ENCODE measurements at places on chromosomes 16 and 17. TPM values are rescaled to one million over a fixed set of nuclear protein-coding genes. Genes with fewer than 3 reads are reported as not detected.

Gene PLEKHH3
- 1.8 TPM for total RNA-seq

Gene TMEM114
- not detected for total RNA-seq

Gene SLC13A2
- not detected for total RNA-seq

DNA sequence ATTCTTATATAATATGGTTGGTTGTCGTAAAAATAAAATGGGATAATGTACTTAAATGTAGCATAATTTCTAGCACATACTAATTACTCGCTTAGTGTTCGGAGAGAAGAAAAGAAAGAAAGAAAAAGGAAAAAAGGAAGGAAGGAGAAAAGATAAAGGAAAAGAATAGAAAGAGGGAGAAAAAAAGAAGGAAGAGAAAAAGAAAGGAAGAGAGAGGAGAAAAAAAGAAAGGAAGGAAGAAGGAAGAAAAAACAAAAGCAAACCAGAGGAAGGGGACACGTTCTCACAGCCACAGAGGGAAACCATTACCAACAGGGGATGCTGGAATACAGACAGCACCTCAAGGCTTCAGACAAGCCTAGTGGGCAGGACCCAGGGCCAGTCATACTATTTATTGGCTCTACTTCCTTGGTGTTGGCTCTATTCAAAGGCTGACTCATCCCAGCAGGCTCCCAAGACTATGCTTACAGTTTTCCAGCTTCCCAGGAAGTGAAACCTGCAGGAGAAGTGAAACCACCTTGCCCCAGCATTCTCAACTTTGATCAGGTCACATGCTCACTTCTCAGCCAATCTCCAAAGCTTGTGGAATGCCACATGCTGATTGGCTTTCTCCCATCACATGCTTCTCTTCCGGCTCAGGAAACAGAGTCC lies 273.5 kb upstream of the IRX5 start:
- no peaks in the 10 kb centered on the region for H3K36me3 ChIP-seq
- peaks cover 3% of the 10 kb centered on the region for H3K4me1 ChIP-seq
- DNase-seq, result no peak
- H3K4me3 ChIP-seq, result no peak overlapping the region
- H3K27ac ChIP-seq, result no peak overlapping the region

GRCh38 chr16:70665806-70666735 lies 19.7 kb downstream of the IL34 start:
- no peaks in the 10 kb centered on the region for H3K4me1 ChIP-seq
- H3K4me3 ChIP-seq, result no peak overlapping the region
- no peak for DNase-seq
- H3K27me3 ChIP-seq, result no peaks in the 10 kb centered on the region

DNA sequence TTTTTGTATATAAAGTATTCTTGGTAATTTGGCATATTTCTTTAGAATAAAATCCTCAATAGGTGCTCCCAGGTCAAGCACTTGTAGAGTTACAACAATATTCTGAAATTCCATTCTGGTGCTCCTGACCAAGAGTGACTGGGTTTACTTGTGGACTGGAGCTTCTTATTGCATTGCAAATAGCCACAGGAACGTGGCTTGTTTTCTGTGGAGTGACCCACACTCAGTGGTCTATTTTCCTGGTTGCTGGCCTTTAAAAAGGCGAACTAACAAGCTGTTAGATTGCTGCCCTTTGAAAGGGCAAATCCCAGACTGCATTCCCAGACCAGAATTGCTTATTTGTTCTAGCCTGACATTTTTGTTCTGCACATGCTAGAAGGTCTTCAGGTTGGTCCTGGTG lies 658.8 kb upstream of the GOT2 start:
- no peaks in the 10 kb centered on the region for H3K4me1 ChIP-seq
- no peaks in the 10 kb centered on the region for H3K27me3 ChIP-seq
- H3K27ac ChIP-seq, result no peak overlapping the region
- DNase-seq, result no peak
- H3K36me3 ChIP-seq, result no peaks in the 10 kb centered on the region

DNA sequence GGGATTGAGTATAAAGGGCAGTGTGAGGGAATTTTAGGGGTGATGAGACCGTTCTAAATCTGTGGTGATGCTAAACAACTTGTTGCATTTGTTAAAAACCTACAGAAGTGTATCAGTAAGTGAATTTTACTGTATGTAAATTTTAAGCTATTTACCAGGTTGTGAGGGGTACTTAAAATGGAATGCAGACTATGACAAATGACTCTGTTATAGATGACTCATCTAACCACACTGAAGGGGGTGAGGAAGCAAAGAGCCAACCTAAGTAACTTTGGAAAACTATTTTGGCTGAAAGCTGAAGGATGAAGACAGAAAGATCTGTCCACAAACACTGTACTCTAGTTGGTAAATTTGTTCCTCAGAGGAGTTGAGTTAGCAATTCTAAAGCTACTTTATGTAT lies 5.3 kb upstream of the MKS1 start:
- H3K4me1 ChIP-seq, result peaks cover 13% of the 10 kb centered on the region
- no peak overlapping the region for H3K27ac ChIP-seq
- H3K27me3 ChIP-seq, result peaks cover 16% of the 10 kb centered on the region
- H3K36me3 ChIP-seq, result no peaks in the 10 kb centered on the region
- DNase-seq, result no peak
- H3K4me3 ChIP-seq, result no peak overlapping the region

DNA sequence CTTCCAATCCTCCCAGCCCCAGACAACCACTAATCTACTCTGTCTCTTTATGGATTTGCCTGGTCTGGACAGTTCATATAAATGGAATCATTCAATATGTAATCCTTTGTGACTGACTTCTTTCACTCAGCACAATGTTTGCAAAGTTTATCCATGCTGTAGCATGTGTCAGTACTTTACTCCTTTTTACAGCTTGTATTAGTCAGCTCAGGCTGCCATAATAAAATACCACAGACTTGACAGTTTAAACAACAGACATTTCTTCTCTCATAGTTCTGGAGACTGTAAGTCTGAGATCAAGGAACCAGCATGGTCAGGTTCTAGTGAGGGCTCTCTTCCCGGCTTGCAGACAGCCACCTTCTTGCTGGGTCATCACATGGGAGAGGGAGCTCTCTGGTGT lies 41.3 kb downstream of the GPRC5B start:
- no peaks in the 10 kb centered on the region for H3K4me1 ChIP-seq
- no peak overlapping the region for H3K4me3 ChIP-seq
- peaks cover 11% of the 10 kb centered on the region for H3K27me3 ChIP-seq
- H3K27ac ChIP-seq, result no peak overlapping the region
